Activated T-cell treated with anti-CD3 and anti-CD28 coated beads, Interleukin-2, amount 50 U/mL, for 4 hours (primary cell): ENCODE measurements at places on chromosomes 7 and 10.

- no peak for DNase-seq
Observed at GRCh38 chr7:153530441-153530840, 521.8 kb upstream of the DPP6 start.

DNA sequence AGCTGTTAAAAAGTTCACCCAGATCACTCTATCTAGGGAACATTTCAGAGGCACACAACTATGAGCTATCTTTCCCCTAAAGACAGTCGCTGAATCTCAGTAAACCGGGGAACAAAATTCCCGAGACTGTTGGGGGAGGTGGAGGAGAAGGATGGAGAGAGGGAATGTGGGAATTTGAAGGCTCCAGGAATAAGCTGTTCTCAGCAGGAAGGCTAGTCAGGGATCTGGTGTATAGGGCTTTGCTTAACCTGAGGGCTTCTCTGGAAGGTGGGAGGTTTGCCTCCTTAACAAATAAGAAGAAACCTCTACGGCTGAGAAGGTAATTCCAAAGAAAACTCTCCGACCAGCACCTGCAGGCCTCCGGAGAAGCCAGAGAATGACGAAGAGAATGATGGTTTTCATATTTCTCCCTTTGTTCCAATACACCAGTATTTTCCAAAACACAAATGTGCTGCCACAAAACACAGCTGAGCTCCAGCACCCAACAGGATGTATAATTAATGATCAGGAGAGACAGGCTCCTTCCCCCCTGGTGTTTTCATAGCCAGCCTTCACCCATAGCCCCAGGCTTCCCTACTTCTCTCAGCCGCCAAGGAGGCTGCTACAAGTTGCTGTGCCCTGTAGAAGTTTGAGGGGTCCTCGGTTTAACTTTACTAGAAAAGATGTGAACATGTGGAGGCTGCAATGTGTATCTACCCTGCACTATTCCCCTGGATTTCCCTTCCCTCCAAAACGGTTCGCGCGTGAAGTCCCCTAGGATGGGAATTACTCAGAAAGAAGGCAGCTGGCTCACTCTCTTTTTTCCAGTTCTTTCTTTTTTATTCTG, 2.0 kb downstream of the KCNMA1 start:
- DNase-seq = no peak

- DNase-seq = no peak
Observed at GRCh38 chr7:28698840-28699239, 259.3 kb downstream of the TRIL start.

DNA sequence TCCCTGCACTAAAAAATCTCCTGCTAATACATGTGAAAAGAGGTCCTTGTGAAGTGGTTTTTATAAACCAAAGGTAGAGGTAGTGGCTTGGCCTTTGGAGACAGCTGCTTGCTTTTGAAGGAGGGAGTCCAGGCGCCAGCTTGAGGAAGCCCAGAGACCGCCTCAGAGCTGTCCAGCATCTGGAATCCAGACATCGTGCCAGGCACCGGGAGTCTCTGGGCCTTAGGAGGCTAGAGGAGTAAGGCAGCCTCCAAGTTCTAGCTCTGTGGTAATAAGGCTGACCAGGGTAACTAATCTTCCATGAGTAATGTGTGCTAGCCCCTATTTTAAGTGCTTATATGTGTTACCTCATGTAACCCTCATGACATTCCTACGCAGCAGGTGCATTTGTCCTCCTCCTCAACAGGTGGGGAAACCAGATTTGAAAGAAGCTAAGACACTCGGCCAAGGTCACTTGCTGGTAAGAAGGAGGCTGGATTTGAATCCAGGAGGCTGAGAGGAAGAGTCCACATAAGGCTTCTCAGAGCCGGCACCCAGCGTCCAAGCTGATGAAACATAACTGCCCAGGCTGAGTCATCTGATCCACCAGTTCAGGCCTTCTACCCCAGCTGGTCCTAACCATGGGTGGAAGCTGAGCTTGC, 26.1 kb downstream of the PRLHR start:
- DNase-seq = no peak

DNA sequence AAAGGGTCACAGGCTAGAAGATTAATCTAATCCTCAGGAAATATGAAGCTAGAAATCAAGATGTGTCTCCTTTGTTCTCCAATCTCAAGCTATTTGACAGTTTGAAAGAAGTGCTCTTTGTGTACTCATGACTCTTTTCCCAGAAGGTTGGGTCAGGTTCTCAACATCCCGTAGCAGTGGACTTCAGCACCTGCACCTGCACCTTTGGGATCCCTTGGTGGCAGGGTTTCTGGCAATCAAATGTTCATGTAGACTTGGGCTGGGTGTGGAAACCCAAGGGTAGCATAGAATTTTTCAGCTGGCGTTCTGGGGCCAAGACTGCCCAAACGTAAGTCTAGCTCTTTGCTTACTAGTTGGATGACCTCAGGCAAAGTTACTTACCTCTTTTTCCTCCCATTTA, 134.4 kb downstream of the ADRA2A start:
- no peak for DNase-seq

DNA sequence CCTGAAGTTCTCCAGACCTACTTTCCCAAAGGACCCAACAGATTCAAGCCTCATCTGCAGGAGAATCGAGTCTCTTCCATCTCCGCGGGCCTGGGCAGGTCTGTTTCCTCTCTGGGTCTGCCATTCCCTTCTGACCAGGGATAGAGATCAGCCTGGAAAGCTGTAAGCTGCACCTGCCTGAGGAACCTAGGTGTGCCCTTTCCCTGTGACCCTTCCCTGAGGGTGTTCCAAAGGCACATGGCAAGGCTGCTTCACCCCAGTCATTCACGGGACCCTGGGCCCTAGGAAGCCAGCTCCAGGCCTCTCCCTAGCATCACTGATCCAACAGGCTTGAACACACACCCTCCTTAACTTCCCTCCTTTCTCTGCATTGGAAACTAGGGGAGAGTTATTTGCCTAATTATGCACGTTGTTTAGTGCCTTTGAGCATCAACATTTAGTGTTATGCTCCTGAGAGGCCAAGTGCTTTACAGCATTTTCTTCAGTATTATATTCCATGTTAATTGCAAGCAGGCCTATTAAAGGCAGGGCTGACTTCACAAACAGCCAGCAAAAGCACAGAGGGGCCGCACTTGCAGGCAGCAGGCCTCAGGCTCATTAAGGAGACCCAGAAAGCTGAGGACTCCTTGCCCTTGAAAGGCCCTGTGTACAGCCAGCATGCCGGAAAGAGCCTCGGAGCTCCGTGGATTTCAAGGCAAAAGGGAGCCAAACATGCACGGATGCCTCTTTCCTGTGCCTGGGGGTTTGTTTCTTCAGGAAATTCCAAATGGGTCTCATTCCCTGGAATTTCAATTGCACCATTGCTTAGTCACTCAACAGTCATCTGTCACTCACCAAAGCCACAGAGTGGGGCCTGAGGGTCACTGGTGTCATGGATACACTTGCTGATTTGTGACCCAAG, 91.0 kb upstream of the FAM20C start:
- DNase-seq = no peak

GRCh38 chr7:97731736-97732564, at the start of gene TAC1:
Gene TAC1 (plus strand): TSS chr7:97732086. CDS start chr7:97732613, 527 bp downstream.
- DNase-seq = no peak
